ENCODE measurements at places on chromosomes 16 and 17. TPM values are rescaled to one million over a fixed set of nuclear protein-coding genes. Genes with fewer than 3 reads are reported as not detected.
A peak's percentile ranks its signal among the peaks of the same experiment; 100 is the strongest.

- no peak overlapping the region for H3K4me3 ChIP-seq
- no peaks in the 10 kb centered on the region for H3K36me3 ChIP-seq
- H3K27ac ChIP-seq = no peak overlapping the region
- no peak for DNase-seq
These were observed 856.7 kb upstream of the GOT2 start for GRCh38 chr16:59590845-59591244.

LLGL1 gene
- 21.6 TPM for total RNA-seq

- peak overlapping the region; percentile 98 for H3K27ac ChIP-seq
- peak overlapping the region; percentile 96 for H3K4me3 ChIP-seq
- no peaks in the 10 kb centered on the region for H3K36me3 ChIP-seq
- no peaks in the 10 kb centered on the region for H3K4me1 ChIP-seq
- H3K27me3 ChIP-seq = no peaks in the 10 kb centered on the region
These were observed 373 bp downstream of the CMC2 start for GRCh38 chr16:81006211-81006812.

GRCh38 chr17:9948928-9949327 lies 43.9 kb upstream of the RCVRN start:
- no peak overlapping the region for H3K4me3 ChIP-seq
- H3K36me3 ChIP-seq = no peaks in the 10 kb centered on the region
- no peaks in the 10 kb centered on the region for H3K4me1 ChIP-seq
- H3K27ac ChIP-seq = peak overlapping the region; percentile 38
- DNase-seq = no peak
- no peaks in the 10 kb centered on the region for H3K27me3 ChIP-seq

GRCh38 chr17:68440526-68440925 lies 16.8 kb downstream of the WIPI1 start:
- no peaks in the 10 kb centered on the region for H3K27me3 ChIP-seq
- DNase-seq = no peak

SMCR8 gene
- total RNA-seq = 20.9 TPM

- peaks cover 63% of the 10 kb centered on the region for H3K27me3 ChIP-seq
- no peaks in the 10 kb centered on the region for H3K36me3 ChIP-seq
- no peak overlapping the region for H3K4me3 ChIP-seq
- no peaks in the 10 kb centered on the region for H3K4me1 ChIP-seq
- DNase-seq = no peak
These were observed 66.9 kb upstream of the SDK2 start for GRCh38 chr17:73711184-73711583.

DNA sequence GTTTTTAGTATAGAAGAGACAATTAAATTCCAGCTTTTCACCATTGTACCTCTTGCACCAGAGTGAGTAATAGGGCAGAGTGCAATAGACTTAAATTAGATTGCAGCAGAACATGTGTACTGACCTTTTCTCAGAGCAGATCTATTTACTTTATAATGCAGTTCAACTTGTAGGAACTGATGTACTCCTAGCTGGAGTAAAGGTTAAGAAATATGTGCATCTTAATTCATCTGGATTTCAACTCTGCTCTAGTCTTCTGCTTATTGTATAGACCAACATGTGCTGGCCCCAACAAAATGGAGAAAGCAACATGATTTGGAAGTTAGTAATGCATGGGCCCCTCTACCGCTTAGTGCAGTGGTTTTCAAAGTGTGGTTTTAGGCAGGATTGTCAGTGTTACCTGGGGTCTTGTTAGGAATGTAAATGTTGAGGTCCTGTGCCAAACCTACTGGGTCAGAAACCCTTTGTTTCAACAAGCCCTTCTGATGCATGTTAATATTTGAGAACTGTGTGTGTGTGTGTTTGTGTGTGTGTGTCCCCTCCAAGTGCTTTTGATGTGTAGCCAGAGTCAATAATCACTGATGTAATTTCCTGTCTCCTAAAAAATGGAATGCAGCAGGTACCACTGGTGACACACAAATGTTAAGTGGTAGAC lies 138.6 kb downstream of the TOX3 start:
- DNase-seq = no peak
- H3K27me3 ChIP-seq = no peaks in the 10 kb centered on the region
- H3K4me3 ChIP-seq = no peak overlapping the region

AHSP gene
- not detected for total RNA-seq

DNA sequence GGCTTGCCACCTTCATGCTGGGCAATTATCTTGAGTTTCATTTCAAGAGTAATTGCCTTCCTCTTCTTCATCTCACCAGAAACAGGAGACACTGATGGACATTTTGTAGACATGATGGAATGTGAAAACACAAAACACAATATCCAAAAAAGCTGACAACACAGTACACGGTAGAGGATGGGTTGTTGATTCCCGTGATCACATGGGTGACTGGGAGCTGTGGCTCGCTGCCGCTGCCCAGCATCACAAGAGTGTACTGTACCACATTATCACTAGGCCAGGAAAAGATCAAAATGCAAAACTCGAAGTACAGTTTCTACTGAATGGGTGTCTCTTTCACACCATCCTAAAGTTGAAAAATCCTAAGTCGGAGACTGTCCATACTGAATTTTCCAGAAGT lies 7.4 kb downstream of the PTRH2 start:
- H3K27me3 ChIP-seq = no peaks in the 10 kb centered on the region
- no peak overlapping the region for H3K4me3 ChIP-seq
- no peaks in the 10 kb centered on the region for H3K4me1 ChIP-seq

DNA sequence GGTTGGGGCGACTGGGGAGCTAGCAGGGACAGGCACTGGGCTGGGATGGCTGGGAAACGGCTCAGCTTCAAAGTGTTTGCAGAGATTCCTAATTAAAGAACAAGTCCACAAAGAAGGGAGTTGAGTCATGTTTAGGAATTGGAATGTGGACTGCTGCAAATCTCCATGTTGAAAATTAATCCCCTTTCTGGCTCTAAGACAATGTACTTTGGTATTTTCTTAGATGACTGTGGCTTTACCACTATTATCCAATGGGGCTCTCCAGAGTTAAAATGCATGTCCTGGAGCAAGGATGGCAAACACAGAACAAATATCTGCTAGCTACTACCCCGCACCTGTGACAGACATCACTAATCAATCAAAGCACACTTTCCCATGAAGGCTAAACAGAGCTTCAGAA lies 22.2 kb upstream of the WSCD1 start:
- no peak for DNase-seq
- H3K36me3 ChIP-seq = no peaks in the 10 kb centered on the region
- no peak overlapping the region for H3K4me3 ChIP-seq
- H3K27me3 ChIP-seq = peaks cover 4% of the 10 kb centered on the region
- no peaks in the 10 kb centered on the region for H3K4me1 ChIP-seq

EXOC3L1 gene
- total RNA-seq = 2.2 TPM

Data from breast epithelium (tissue), 4 donors.